ENCODE measurements at places on chromosomes 4 and X.

- peaks cover 23% of the 10 kb centered on the region for H3K4me1 ChIP-seq
- H3K27ac ChIP-seq: peak overlapping the region; percentile 77
- H3K36me3 ChIP-seq: no peaks in the 10 kb centered on the region
- no peaks in the 10 kb centered on the region for H3K27me3 ChIP-seq
- DNase-seq: no peak
Measured at GRCh38 chr4:128353791-128354190, 66.2 kb upstream of the PGRMC2 start.

DNA sequence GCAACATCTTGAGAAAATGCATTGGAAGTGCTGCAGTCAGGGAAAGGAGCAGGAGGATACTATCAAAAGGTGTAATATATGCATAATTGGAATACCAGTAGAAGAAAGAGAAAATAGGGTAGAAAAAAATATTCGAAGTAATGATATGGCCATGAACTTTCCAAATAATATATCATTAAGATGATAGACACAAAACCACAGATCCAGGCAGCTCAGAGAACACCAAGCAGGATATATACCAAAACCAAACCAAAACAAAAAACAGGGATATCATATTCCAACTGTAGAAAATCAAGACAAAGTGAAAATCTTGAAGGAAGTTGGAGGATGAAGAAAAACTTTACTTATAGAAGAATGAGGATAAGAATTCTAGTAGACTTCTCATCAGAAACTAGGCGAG, 9.7 kb upstream of the POLA1 start:
- DNase-seq: no peak
- H3K4me1 ChIP-seq: no peaks in the 10 kb centered on the region
- H3K27ac ChIP-seq: no peak overlapping the region
- H3K4me3 ChIP-seq: no peak overlapping the region

- H3K4me3 ChIP-seq: no peak overlapping the region
- H3K36me3 ChIP-seq: no peaks in the 10 kb centered on the region
- H3K4me1 ChIP-seq: no peaks in the 10 kb centered on the region
- DNase-seq: no peak
- H3K27me3 ChIP-seq: no peaks in the 10 kb centered on the region
- no peak overlapping the region for H3K27ac ChIP-seq
Measured at GRCh38 chr4:8662776-8663175, 70.2 kb downstream of the CPZ start.

GRCh38 chr4:83974111-83974780, 438.3 kb downstream of the GPAT3 start:
- no peaks in the 10 kb centered on the region for H3K27me3 ChIP-seq
- DNase-seq: no peak
- H3K4me1 ChIP-seq: no peaks in the 10 kb centered on the region
- no peak overlapping the region for H3K27ac ChIP-seq
- H3K4me3 ChIP-seq: no peak overlapping the region

- H3K4me1 ChIP-seq: no peaks in the 10 kb centered on the region
- no peaks in the 10 kb centered on the region for H3K27me3 ChIP-seq
- no peak overlapping the region for H3K4me3 ChIP-seq
- no peaks in the 10 kb centered on the region for H3K36me3 ChIP-seq
- H3K27ac ChIP-seq: no peak overlapping the region
- no peak for DNase-seq
Measured at GRCh38 chr4:8651661-8652180, 59.2 kb downstream of the CPZ start.

DNA sequence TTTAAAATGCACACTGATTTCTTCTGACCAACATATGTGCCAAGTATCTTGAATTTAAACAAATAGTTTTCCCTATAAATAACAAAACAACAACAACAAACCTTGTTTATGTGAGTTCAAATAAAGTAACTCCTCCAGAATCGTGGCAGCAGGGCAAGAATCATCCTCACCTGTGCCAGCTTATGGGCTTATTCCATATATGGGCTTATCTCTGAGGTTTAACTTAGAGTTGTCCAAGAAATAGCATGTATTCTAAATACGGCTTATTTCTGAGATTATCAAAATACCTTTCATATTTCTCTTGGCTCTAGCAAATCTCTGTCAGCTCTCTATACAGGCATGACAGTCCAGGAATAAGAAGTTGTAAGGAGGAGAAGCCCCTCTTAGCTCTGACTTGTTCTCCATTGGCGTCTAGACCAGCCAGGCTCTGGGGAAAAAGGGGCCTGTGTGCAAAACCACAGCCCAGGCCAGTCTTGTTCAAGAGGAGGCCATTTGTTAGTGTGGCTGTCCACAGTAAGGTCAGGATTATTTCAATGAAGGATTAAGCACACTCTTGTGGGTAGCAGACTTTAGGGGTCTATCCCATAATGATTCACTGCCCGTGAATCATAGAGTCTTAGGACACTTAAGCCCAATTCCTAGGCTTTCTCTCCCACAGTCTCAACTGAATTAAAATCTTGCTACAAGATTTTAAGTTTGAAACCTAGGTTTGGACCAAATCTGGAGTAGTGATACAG, 63.2 kb downstream of the FRAS1 start:
- H3K27ac ChIP-seq: no peak overlapping the region
- DNase-seq: no peak
- no peaks in the 10 kb centered on the region for H3K4me1 ChIP-seq
- H3K4me3 ChIP-seq: no peak overlapping the region
- no peaks in the 10 kb centered on the region for H3K27me3 ChIP-seq
- H3K36me3 ChIP-seq: no peaks in the 10 kb centered on the region

DNA sequence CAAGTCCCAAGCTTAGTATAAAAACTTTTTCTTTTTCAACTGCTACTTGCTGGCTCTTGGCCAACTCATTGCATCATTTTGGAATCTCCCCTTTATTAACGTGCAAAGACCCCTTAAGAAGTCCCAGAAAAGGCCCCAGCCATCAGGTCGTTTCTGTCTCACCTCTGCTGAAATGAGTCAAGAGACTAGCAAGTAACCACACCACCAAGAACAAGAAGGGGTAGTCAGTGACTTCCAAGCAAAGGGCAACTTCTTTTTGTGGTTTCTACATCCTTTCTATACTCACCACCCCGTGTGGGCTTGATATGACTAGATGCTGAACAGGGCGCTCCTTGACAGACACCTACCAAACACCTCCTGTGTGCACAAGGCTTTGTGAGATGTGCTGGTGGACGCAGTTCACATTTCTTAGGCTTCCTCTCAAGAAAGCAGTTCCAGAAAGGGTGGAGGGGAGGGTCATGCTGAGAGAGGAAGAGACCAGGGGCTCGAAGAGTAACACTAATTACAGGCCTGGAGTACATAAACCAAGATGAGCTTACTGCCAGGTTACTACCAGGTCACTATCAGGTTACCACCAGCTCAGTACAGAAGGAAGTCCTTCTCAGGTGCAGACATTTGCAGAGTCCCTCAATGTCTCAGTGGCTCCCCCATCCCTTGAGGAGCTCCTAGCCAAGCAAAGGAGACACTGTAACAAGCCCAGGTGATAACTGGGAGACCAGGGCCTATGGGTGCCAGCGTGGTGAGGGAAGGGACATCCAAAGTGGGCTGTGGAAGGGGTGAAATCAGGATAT, 19.3 kb downstream of the JAKMIP1 start:
- H3K27ac ChIP-seq: no peak overlapping the region
- no peak overlapping the region for H3K4me3 ChIP-seq
- DNase-seq: no peak
- H3K27me3 ChIP-seq: no peaks in the 10 kb centered on the region
- H3K36me3 ChIP-seq: no peaks in the 10 kb centered on the region

- H3K4me3 ChIP-seq: no peak overlapping the region
- H3K36me3 ChIP-seq: peaks cover 35% of the 10 kb centered on the region
- no peak for DNase-seq
- no peak overlapping the region for H3K27ac ChIP-seq
- no peaks in the 10 kb centered on the region for H3K4me1 ChIP-seq
Measured at GRCh38 chr4:75660491-75660890, 12.7 kb downstream of the G3BP2 start.

GRCh38 chr4:122584519-122584918, 36.3 kb downstream of the IL21 start:
- peak overlapping the region; percentile 90 for H3K27ac ChIP-seq
- no peak for DNase-seq

DNA sequence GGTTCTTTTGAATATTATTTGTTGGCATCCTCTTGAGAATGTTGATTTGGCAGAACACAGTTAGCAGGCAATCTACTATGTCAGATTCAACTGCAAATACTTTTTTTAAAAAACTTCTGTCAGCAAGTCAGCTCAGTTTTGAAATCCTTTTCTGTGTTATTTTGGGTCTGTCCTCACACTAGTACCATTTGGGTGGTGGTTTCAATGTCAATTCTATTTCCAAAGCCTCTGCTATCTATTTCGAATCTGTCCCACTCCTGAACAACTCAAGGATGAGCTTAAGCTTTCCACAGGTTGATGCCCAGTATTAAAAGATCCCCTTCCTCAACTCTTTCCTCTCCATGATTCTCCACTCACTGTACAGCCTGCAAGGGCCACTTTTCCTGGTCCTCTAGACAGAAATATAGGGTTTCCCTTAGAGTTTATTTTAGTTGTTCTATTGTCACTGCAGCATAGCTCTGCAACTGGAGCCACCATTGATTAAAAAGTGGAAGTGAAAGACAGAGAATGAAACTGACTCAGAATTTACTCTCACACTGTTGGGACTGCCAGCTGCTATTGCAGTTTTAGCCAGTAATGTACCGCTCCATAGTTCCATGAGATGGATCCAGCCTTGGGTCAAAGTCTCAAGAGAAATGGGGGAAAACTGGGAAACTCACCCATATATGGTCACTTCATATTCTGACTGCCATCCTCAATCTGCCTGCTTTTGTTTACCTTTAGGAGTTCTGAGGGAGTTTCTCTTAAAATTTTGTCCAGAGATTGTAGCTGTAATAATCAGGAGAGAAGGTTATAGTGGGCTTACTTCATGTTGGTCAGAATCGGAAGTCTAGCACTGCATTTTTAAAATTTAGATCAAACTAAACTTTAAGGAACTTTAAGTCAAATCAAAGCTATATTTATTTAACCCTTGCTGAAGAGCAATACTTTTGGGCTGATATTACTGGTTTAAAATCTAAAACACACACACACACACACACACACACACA, 14.6 kb downstream of the HDX start:
- no peak overlapping the region for H3K4me3 ChIP-seq
- no peak overlapping the region for H3K27ac ChIP-seq
- no peaks in the 10 kb centered on the region for H3K27me3 ChIP-seq
- peaks cover 2% of the 10 kb centered on the region for H3K36me3 ChIP-seq

GRCh38 chr4:142473218-142473959, 372.7 kb downstream of the INPP4B start:
- DNase-seq: no peak
- H3K36me3 ChIP-seq: no peaks in the 10 kb centered on the region

DNA sequence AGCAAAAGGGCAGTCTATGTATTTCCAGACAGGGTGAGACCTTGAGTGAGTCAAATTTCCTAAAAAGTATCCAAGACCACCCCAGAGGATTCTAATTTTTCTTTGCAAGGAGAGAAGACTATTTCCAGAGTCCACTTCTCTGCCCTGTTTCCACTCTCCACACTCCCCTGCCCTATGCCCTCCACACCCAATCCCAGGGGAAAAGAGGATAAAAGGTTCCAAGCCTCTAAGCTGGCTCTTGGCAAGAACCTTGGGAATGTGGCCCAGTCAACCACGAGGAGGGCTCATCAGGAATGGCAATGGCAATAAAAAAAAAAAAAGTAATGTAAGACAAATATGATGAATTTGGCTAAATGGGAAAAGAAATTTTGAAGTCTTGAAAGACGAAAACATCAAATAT, 65.9 kb downstream of the SRPX start:
- no peaks in the 10 kb centered on the region for H3K4me1 ChIP-seq
- no peaks in the 10 kb centered on the region for H3K36me3 ChIP-seq
- no peak overlapping the region for H3K4me3 ChIP-seq
- no peaks in the 10 kb centered on the region for H3K27me3 ChIP-seq
- no peak for DNase-seq
- no peak overlapping the region for H3K27ac ChIP-seq

- no peaks in the 10 kb centered on the region for H3K27me3 ChIP-seq
- peak; percentile 93 for DNase-seq
- H3K27ac ChIP-seq: peak overlapping the region; percentile 54
- no peaks in the 10 kb centered on the region for H3K36me3 ChIP-seq
Measured at GRCh38 chr4:184100297-184100885, 117.3 kb downstream of the ENPP6 start.

- no peak overlapping the region for H3K27ac ChIP-seq
- no peaks in the 10 kb centered on the region for H3K36me3 ChIP-seq
- H3K4me1 ChIP-seq: no peaks in the 10 kb centered on the region
- no peak overlapping the region for H3K4me3 ChIP-seq
Measured at GRCh38 chrX:14528629-14529289, 577 bp upstream of the GLRA2 start.

- H3K4me3 ChIP-seq: peak overlapping the region; percentile 96
- no peak overlapping the region for H3K27ac ChIP-seq
- peaks cover 18% of the 10 kb centered on the region for H3K4me1 ChIP-seq
Measured at GRCh38 chr4:159101988-159102621, 774 bp upstream of the RAPGEF2 start.

GRCh38 chr4:142440093-142440492, 406.0 kb downstream of the INPP4B start:
- H3K36me3 ChIP-seq: no peaks in the 10 kb centered on the region
- DNase-seq: no peak
- no peaks in the 10 kb centered on the region for H3K4me1 ChIP-seq
- no peak overlapping the region for H3K27ac ChIP-seq
- no peaks in the 10 kb centered on the region for H3K27me3 ChIP-seq
- no peak overlapping the region for H3K4me3 ChIP-seq

GRCh38 chrX:151155234-151155633, 21.1 kb upstream of the GPR50 start:
- no peak overlapping the region for H3K4me3 ChIP-seq
- no peaks in the 10 kb centered on the region for H3K36me3 ChIP-seq
- DNase-seq: no peak
- H3K27ac ChIP-seq: no peak overlapping the region

GRCh38 chr4:5843573-5844530, 49.0 kb downstream of the CRMP1 start:
- no peak overlapping the region for H3K4me3 ChIP-seq
- H3K27me3 ChIP-seq: no peaks in the 10 kb centered on the region
- no peaks in the 10 kb centered on the region for H3K36me3 ChIP-seq
- H3K4me1 ChIP-seq: no peaks in the 10 kb centered on the region
- no peak overlapping the region for H3K27ac ChIP-seq

DNA sequence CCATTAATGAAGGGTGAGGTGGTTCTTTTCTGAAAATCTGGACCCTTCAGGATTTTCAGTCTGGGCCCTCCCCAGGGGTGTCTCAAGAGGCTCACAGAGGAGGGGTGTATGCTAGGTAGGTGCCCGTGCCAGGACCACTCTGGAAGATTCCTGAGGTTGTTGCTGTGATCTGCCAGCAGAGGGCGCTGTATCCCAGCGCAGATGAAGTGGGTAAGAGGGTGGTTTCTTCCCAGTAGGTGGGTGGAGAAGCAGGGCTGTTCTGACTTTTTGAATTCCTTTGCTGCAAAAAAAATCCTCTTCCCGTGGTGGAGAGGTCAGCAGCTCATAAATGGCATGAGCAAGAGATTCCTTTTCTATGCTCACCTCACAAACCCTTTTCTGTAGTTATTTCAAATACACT, 51.1 kb downstream of the SCML1 start:
- DNase-seq: peak; percentile 80
- no peak overlapping the region for H3K27ac ChIP-seq
- no peaks in the 10 kb centered on the region for H3K4me1 ChIP-seq
- H3K4me3 ChIP-seq: no peak overlapping the region
- no peaks in the 10 kb centered on the region for H3K36me3 ChIP-seq

All from SK-N-SH (cell line).